Activated naive CD8-positive, alpha-beta T cell treated with anti-CD3 and anti-CD28 coated beads, Interleukin-2, amount 10 ng/mL, durations not matched to agents 7 days and 5 days (primary cell): ENCODE measurements at places on chromosomes 1 and 21. TPM values are rescaled to one million over a fixed set of nuclear protein-coding genes. Genes with fewer than 3 reads are reported as not detected.
A peak's percentile ranks its signal among the peaks of the same experiment; 100 is the strongest.

- H3K27me3 ChIP-seq = no peaks in the 10 kb centered on the region
- H3K27ac ChIP-seq = no peak overlapping the region
- no peak for DNase-seq
- H3K36me3 ChIP-seq = no peaks in the 10 kb centered on the region
- no peak overlapping the region for H3K4me3 ChIP-seq
- H3K4me1 ChIP-seq = no peaks in the 10 kb centered on the region
These were observed 92.7 kb downstream of the SNX7 start for GRCh38 chr1:98754176-98754575.

- H3K27me3 ChIP-seq = peaks cover 4% of the 10 kb centered on the region
- H3K4me1 ChIP-seq = peaks cover 20% of the 10 kb centered on the region
- no peak for DNase-seq
- no peak overlapping the region for H3K4me3 ChIP-seq
- no peak overlapping the region for H3K27ac ChIP-seq
- H3K36me3 ChIP-seq = no peaks in the 10 kb centered on the region
These were observed 28.2 kb downstream of the BATF3 start for GRCh38 chr1:212671342-212672031.

GRCh38 chr1:64469116-64469976 is 583 bp upstream of the CACHD1 start:
- no peak overlapping the region for H3K27ac ChIP-seq
- no peaks in the 10 kb centered on the region for H3K36me3 ChIP-seq
- H3K27me3 ChIP-seq = peaks cover 51% of the 10 kb centered on the region

The RORC gene
- total RNA-seq = 1.2 TPM

- H3K27me3 ChIP-seq = no peaks in the 10 kb centered on the region
- H3K4me1 ChIP-seq = no peaks in the 10 kb centered on the region
- H3K4me3 ChIP-seq = no peak overlapping the region
- H3K27ac ChIP-seq = no peak overlapping the region
- DNase-seq = no peak
These were observed 27.4 kb upstream of the KCNJ15 start for GRCh38 chr21:38229260-38229877.

DNA sequence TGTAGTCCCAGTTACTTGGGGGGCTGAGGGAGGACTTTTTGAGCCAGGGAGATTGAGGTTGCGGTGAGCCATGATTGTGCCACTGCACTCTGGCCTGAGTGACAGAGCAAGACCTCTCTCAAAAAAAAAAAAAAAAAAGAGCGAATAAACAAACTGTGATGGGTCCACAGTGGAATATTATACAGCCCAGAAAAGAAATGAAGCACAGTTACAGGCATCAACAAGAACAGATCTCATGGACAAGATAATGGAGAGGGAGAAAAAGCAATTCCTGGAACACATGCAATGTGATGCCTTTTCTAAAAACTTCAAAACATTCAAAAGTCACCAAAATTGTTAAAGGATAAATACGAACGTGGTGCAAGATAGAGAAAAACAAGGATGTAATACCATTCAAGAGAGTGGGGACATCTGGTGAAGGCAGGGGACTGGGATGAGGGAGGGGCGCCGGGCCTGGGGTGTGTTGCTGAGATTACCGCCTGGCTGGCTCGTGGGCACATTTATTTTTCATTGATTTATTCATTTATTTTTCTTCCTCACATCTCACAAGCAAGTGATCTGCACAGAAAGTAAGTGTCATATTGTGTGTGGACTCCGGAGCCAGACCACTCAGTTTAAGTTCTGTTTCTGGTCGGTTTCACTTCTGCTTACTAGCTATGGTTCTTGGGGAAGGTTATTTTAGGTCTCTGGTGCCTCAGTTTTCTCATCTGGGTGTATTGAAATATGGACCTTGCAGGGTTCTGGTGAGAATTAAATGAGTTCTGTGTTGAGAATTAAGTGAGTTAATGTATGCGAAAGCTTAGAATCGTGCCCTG is 30.1 kb downstream of the ABCG1 start:
- H3K36me3 ChIP-seq = peaks cover 1% of the 10 kb centered on the region
- no peak for DNase-seq
- no peak overlapping the region for H3K4me3 ChIP-seq

GRCh38 chr1:156705918-156706656 is 704 bp upstream of the CRABP2 start:
- peaks cover 45% of the 10 kb centered on the region for H3K27me3 ChIP-seq
- H3K4me1 ChIP-seq = peaks cover 21% of the 10 kb centered on the region
- H3K36me3 ChIP-seq = no peaks in the 10 kb centered on the region
- DNase-seq = peak; percentile 77

GRCh38 chr1:187621951-187622350 is 793.2 kb downstream of the PLA2G4A start:
- H3K27ac ChIP-seq = no peak overlapping the region
- H3K4me3 ChIP-seq = no peak overlapping the region
- H3K27me3 ChIP-seq = no peaks in the 10 kb centered on the region
- no peak for DNase-seq

- DNase-seq = no peak
- H3K4me1 ChIP-seq = peaks cover 32% of the 10 kb centered on the region
- H3K27me3 ChIP-seq = peaks cover 67% of the 10 kb centered on the region
- H3K27ac ChIP-seq = no peak overlapping the region
These were observed 1.8 kb upstream of the ADAMTS1 start for GRCh38 chr21:26847002-26847401.
